Vagina (tissue), 2 donors: ENCODE measurements at places on chromosomes 1 and 21.

DNA sequence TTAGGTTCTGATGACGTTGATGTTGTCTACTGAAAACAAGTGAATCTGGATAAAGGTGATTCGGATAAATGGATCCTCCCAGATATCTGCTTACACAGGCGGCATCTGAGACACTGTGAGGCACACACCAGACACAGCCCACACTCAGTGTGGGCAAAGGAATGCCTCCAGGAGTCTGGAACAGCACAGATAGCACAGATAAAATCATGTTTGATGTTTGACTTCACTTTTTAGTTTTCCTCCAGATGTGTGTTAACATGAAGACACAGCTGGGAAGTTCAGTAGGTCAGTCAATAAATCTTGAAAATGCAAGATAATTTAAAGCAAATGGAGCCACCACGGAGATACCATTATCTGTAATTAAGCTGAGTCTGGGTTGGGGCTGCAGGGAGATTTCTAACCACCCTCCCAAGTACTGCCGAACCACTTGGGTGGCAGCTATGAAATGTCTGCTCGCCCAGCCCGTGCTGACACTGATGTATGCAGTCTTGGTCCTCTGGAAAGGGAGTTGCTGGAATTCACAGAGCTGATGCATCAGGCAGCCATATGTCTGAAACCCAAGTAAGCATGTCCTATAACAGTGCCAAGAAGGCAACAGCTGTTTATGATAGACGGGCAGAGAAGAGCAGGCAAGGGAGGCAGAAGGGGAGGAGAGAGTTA lies 11.7 kb downstream of the CAPN9 start:
- no peak for DNase-seq

GRCh38 chr1:56639211-56639610 lies 5.9 kb upstream of the PRKAA2 start:
- no peak for DNase-seq

DNA sequence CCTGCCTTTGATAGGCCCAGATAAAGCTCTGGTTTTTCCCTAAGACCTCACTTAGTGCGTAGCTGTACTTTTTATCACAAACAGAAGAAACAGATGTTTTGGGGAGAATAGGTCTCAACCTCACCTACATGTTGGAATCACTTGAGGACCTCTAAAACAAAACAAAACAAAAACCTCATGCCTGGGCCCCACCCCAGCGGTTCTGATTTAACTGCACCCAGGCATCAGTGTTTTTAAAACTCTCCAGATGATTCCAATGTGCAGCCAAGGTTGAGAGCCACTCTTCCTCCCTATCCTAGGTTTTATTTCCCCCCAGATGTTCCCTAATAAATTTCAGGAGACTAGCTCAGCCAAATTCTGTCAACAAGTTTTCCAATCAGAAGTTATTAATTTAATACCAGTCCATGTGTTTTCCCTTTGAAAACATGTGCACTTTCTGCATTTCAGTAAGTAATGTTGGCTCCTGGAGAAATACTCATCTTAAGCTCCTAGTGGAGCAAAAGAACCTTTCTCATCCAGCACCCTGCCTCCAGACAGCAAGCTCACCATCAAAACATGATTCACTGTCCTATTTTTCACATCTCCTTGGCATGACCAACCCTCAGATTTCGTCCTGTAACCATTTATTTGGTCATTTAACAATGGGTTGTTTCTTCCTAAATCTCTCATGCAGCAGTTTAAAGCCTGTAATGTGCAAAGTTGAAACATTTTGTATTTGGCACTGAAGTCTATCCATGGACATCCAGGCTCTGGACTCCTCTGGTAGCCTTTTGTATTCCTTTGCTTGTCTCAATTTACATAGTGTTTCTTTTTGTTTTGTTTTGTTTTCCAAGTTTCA lies 27.5 kb downstream of the LRRC8C start:
- no peak for DNase-seq

DNA sequence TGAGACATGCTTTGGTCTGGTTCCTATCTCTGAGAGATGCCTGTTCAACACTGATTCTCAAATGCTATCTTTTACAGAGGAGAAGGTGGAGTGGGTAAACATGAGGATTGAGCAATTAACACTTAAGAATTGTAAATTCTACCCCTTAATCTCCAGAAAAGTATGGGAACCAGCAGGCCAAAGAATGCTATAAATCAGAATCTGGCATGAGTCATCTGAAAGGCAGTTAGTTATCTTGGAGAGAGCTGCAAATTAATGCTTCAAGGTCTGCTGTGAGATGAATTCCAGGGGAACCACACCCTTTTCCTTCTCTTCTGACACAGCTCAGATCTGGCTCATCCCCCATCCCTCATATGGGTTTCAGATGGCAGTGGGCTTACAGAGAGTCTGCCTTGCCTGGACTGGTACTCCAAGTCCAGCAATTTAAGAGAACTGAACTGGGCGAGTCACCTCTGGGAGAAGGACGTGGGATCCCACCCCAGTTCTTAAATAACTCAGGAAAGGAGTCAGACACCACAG lies 5.2 kb downstream of the S100A10 start:
- no peak for DNase-seq

DNA sequence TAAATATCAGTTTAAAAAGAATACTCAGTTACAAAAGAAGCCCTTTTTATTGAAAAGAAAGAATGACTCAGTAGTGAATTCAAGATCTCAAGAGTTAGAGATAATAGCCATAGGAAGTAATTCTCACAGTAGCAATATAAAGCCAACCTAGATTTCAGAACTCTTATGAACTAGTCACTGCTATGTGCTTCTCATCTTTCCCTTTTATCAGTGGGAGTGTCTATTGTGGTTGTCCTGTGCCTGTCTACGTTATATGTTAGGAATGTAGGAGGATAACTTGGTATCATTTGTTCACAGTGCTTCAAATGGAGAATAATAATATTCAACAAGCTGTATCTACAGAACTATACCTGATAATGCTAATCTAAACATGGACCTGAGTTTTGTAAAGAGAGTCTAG lies 73.1 kb upstream of the RGS21 start:
- DNase-seq = no peak

- no peak for DNase-seq
These were observed 25.3 kb downstream of the YARS1 start for GRCh38 chr1:32791881-32792280.

DNA sequence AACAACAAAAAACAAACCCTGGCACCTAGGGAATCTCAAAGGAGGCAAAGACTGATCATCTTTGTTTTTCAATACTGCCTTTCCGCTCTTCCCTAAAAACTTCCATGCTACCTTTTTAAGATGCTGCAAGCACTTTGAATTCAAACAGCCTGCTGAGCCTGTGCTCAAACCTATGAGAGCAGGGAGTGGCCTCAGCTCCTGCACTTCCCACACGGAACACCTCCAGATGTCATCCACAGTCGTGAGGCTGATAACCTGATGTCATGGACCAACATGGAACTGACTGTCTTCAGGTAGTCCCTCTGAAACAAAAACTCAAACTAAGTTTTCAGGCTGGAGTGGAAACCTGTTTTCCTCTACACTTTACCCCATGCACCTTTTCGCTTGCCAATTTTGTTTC lies 46.8 kb downstream of the DESI2 start:
- DNase-seq = no peak

DNA sequence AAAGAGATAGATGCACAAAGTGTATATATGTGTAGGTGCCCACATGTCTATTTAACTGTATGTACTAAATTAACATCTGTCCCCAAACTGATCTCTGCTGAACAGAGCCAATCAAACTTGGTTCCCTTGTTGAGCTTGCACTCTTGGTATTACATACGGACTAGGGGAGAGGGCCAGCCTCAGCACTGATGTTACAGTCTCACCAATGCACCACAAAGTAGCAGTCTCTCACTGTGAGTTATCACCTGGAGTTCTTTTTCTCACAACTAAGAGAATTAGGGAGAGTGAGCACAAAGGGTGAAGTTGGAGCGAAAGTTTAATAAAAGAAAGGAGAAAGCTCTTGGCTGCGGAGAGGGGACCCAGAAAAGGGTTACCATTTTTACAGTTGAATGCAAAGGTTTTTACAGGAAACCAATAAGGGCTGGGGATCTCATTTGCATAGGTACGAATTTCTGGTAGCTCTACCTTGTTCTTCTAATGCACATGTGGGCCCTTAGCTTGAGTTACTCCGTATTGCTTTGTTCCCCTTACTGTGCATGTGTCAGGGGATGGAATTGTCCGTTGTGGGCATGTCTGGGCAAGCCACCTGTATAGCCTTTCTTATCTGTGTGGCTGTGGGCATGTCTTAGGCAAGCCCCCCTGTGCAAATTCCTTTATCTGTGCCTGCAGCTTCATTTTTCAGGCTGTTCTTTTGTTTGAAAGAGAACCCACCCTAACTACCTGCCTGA lies 13.3 kb upstream of the CHI3L2 start:
- DNase-seq = no peak

GRCh38 chr1:216670118-216670883 lies 52.9 kb downstream of the ESRRG start:
- DNase-seq = no peak

GRCh38 chr1:230262867-230263567 lies 163.1 kb downstream of the PGBD5 start:
- no peak for DNase-seq

DNA sequence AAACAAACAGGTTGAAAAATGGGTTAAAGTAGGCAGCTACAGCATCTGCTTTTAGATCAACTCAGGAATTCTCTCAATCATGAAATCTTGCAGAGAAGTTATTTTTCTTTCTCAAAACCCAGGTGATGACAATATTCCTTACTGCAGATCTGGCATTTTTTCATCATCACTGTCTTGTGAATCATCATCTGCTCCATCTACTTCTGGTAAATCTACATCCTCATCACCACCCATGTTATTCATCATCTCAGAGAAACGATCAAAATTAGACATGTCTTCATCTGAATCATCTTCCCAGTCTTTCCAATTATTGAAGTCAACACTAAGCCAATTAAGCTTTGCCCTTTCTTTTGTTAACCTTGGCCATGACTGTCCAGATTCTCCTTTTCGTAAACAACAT lies 21.8 kb downstream of the GBP2 start:
- no peak for DNase-seq

- DNase-seq = no peak
These were observed 89.4 kb upstream of the PTBP2 start for GRCh38 chr1:96632045-96632664.

GRCh38 chr21:39220150-39220549 lies 36.9 kb upstream of the PSMG1 start:
- no peak for DNase-seq

DNA sequence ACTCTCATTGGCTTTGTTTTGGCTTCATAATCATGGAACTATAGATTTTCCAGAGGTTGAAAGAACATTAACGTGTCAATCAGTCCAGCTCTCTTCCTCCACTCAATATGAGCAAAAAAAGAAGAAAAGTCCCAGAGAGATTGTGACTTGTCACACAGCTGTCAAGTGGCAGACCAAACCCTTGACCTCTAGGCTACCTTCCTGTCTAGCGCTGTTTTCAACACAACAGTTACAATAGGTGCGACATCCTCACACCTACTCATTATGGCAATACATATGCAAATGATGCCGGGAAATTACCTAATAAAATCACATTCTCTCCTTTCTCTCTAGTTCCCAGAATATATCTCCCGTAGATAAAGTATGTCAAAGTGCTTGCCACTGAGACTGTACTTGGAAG lies 1.1 kb downstream of the WARS2 start:
- DNase-seq = no peak

DNA sequence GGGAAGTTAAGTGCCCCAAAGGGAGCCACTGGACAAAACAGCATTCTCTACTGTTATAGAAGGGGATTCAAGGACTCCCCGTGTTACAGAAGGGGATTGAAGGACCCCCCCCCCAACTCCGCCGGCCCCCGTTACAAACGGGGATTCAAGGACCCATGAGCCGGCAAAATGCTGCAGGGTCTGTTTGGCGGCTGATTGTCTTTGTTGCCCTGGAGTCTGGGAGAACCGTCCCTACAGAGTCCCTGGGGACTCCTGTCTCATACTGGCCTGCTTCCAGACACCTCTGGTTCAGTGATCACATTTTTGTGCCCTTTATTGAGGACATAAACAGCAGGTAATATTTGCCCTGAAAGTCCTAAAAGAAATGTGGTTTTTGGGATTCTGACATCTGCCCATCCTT lies 96.4 kb downstream of the SYF2 start:
- peak; percentile 74 for DNase-seq

DNA sequence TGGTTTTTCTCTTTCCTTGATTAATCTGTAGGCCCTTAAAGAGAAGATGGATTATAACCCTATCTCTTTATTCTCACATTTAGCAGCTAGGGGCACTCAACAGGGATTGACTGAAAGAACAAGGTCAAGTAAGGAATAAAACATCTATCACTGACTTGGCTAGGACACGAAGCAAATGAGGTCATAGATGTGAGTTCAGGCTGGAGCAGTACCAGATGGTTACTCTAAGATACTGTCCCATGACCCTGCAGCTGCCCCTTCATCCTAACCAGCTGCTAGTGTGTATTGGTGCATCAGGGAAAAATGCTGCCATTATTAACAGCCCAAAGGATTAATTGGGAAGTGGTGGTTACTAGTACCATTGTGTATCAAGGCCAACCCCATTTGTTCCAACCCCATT lies 221.9 kb downstream of the CTH start:
- DNase-seq = no peak

- DNase-seq = no peak
These were observed at the start of gene FCRL4 for GRCh38 chr1:157597959-157598667. FCRL4 (minus strand) TSS chr1:157598085; CDS start chr1:157597944, 141 bp downstream.

GRCh38 chr1:207191061-207191460 lies 87.0 kb downstream of the C4BPA start:
- no peak for DNase-seq

GRCh38 chr21:42799948-42800347 lies 79.4 kb downstream of the WDR4 start:
- DNase-seq = no peak

DNA sequence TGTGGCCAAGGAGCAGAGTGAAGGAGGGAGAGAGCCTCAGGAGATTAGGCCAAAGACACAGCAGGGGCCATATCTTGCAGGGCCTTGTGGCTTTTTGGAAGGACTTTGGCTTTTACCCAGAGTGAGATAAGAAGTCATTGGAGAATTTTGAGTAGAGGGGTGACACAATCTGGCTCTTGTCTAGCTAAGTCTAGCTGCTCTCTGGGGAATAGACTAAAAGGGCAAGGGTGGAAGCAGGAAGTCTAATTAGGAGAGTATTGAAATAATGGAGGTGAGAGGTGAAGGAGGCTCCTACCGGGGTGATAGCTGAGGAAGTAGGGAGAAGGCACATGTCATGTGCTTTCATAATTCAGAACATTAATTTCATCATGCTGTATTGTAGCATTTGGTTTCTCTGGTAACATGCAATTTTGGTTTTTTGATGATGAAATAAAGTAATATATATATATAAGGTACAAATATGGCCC lies 34.3 kb upstream of the KCNA3 start:
- no peak for DNase-seq

- DNase-seq = no peak
These were observed 148.6 kb downstream of the HUNK start for GRCh38 chr21:32021319-32021994.

DNA sequence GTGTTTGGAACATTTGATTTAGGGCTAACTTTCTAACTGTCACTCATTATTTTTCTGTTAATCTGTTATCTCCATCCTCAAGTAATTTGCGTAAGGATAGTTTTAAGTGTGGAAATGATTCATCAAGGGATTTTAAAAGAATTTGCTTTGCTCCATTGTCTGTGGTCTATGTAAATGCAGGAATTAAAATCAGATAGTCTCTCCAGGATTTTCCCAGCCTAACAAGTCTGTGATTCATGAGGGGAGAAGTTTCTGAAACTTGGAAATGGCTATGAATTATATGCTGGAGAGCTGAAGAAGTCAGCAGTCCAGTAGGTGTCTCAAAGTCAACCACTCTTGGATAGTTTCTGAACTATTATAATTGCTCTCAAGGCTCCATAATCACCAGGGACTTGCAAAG lies 264.5 kb downstream of the MRPL39 start:
- no peak for DNase-seq
